ENCODE measurements at places on chromosomes 3 and 15.

- no peak for DNase-seq
These were observed 379.8 kb downstream of the VPS13C start for GRCh38 chr15:61680260-61681037.

DNA sequence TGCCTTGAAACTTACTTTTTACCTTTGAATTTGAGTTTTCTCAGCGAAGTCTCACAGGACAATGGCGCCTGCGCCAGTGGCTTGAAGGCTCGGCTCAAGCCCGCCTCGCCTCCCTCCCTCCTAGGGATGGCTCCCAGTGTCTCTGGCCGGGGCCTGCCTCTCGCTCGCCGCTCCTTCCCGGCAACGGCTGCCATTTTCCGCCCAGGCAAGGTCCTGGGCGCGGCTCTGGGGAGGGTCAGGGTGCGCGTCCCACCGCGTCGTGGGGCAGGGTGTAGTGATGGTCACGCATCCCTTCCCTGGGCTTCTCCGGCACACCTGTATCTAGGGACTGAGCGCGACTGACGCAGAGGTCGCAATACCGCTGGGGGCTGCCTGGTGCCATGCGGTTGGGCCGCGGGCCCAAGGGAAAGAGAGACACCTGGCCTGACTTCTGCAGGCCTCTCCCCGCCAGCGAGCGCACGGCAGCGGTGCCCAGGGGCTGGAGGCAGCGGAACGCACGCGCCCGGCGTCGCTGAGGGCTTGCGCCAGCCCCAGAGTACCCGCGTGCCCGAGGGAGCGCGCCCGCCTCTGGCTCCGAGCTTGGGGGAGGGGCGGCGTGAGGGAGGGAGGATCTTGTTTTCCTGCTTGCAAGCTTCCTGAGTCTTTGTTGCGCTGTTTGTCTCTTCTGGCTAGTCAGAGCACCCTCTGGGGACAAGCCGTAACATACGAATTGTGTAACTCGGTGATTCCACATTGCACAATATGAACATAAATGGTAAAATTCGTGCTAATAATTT is 20.7 kb upstream of the FEM1B start:
- no peak for DNase-seq

DNA sequence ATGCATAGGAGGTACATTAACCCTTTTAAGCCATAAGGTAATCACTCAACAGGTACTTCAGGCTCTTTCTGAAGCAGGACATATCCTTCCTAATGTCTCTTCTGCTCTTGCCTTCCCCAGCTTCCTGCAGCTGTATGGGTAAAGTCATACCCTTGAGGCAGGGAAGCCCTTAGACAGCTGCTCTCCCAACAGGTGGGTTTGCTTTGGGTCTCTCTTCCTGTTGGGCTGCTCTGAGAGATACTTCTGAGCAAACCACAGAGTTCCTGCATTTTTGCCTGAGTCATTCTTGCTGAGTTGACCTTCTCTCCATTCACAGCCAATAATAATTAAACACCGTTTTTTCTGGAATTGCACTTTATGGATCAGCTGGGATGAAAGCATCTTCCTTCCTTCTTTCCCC is 2.0 kb upstream of the TRAT1 start:
- no peak for DNase-seq

GRCh38 chr3:171480526-171480925 is 20.3 kb upstream of the TNIK start:
- DNase-seq, result no peak

- no peak for DNase-seq
These were observed 66.6 kb downstream of the KCNMB2 start for GRCh38 chr3:178602856-178603255.

Measured in HAP-1 (cell line).